ENCODE measurements at places on chromosomes 6 and 20.
A peak's percentile ranks its signal among the peaks of the same experiment; 100 is the strongest.

DNA sequence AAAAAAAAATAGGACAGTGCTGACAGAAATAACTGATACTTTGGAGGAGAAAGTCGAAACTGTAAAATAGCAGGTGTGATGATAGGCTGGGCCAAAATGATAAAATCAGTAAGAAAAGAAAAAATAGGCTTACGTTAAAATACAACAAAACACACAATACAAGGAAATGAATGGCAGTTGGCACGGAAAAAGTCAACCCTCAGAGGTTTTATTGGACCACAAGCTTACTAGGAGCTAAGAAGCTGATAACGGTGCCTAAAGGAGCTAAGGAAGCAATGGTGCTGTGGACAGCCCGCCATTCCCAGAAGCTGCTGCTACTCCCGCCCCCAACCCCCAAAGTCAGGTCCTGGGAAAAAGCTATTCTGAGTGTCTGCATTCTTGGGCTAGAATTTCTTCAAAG is 55.9 kb upstream of the RNF146 start:
- DNase-seq, result no peak

DNA sequence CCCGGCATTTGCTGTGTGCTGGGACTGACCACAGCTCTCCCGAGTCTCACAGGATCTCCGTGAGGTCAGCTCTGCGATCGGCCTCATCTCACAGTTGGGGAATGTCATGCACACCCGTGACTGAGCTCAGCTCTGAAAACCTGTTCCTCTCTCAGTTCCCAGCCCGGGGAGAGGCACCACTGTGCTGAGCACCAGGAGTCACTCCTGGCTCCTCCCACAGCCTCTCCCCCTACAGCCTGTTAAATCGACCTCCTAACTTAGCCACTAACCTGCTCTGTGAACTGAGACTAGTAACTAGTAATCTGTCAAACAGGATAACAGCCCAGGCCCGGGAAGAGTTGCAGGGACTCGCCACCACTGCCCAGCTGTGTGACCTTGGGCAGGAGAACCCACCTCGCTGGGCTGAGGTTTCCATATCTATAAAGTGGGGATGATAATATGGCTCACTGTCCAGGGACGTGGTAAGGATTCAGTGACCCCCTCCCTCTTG is 20.1 kb upstream of the NOL4L start:
- no peak for DNase-seq

DNA sequence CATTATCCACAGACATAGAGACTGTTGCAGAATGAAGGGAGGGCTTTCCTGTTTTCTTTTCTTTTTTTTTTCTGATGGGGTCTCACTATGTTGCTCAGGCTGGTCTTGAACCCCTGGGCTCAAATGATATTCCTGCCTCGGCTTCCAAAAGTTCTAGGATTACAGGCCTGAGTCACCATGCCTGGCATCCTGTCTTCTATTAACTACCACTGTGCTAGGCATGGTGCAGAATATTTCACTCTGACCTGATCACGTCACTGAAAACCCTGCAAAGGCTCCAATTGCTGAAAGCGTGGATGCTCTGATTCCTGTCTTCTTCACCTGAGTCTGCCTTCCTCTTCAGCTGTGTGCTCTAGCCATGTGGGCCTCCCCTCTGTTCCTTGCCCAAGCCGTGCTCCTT is 8.5 kb upstream of the DNMT3B start:
- DNase-seq, result no peak

- DNase-seq, result no peak
Measured at GRCh38 chr6:141041596-141042087, 1091.1 kb upstream of the GJE1 start.

DNA sequence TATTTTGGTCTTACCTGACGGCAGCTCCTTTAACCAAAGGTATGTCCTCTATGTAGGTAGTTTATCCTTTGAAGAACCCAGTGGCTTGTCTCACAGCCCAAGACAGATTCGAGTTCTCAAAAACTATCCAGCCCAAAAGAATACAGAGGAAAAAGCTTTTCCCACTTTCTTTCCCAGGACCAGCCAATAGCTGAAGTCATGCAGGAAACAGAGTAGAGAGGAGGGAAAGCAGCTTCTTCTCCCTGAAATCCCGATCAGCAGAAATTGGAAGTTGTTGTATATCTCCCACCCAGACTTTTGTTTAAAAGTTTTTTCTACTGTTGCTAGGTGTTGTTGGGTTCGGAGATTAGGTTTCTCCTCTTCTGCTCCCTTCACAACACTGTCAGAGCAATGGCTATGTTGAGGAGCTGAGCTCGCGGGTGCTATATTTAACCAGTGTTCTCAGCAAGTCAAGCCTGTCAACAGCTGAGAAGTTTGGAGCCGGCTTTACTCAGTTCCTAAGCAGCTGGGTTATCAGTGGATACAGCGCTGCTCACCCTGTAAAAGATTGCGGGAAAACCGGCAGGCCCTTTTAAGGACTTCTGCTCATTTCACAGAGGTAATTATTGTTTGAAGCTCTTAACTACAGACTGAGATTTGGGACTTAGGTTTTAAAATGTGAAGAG is at the start of gene FILIP1:
Gene FILIP1, minus strand, starts transcription at position 401 of the 665 bp plus-strand sequence. CDS start 78,828 bp downstream, outside the sequence.
- DNase-seq, result peak; percentile 76

- DNase-seq, result no peak
Measured at GRCh38 chr6:16473908-16474771, 235.8 kb downstream of the GMPR start.

- DNase-seq, result no peak
Measured at GRCh38 chr6:160858886-160859285, 132.7 kb upstream of the MAP3K4 start.

- DNase-seq, result no peak
Measured at GRCh38 chr6:150336708-150337107, 32.1 kb upstream of the IYD start.

- peak; percentile 74 for DNase-seq
Measured at GRCh38 chr6:22145823-22146677, 150.8 kb downstream of the PRL start.

- DNase-seq, result no peak
Measured at GRCh38 chr6:69570106-69570505, 226.7 kb downstream of the LMBRD1 start.
